ENCODE measurements at places on chromosomes 16 and 17.

- no peak for DNase-seq
These were observed 20.5 kb upstream of the MED9 start for GRCh38 chr17:17456251-17456650.

GRCh38 chr16:87864331-87864989, 4.8 kb downstream of the SLC7A5 start:
- DNase-seq, result no peak

DNA sequence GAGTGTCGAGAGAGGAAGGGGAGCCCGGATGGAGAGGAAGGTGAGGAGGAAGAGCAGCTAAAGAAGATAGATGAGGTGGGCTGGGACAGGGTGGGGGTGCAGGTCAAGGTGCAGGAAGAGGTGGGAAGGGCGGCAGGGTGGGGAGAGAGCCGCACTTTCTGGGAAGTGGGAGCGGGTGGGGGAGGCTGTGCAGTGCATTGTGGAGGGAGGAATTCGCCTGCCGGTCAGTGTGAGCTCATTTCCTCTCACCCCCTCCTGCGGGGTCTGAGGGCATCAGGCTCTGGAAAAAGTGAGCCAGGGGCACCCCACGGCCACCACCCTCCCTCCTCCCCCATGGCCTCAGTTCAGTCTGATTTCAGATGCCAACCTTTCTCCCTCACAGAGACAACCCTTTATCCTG, 2.5 kb upstream of the ARHGAP23 start:
- DNase-seq, result no peak

DNA sequence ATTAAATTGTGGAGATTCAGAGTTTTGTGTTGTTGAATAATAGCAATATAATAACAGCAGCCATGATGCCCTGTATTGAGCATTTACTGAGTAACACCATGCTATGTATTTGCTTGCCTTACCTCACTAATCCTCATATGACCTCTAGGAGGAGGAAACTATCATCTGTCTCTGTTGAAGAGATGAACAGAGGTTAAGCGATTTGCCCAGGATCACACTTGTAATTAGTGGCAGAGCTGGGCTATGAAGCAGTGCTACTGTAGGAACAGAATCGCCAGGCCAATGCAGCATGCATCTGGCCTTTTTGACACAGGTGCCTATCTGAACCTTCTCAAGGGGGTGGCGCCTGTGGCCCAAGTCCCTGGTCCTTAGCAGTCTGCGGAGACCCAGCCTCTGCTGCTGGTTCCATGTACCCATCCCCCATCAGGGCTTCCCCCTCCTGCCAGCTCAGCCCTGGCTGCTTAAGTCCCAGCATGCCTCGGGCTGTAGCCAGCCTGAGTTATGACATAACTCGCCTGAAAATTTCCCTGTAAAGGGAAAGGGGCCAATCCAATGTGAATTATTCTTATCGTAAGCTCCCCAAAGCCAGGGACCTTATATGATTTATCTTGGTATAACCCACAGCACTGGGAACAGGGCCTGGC, 50.4 kb upstream of the HS3ST2 start:
- no peak for DNase-seq

- DNase-seq, result no peak
These were observed 398.5 kb downstream of the HAPSTR1 start for GRCh38 chr16:9489835-9490467.

- no peak for DNase-seq
These were observed 536.9 kb downstream of the TMEM114 start for GRCh38 chr16:8053437-8053836.

GRCh38 chr17:8185582-8186445, 4.2 kb downstream of the BORCS6 start:
- peak; percentile 95 for DNase-seq

- no peak for DNase-seq
These were observed 32.7 kb downstream of the NFATC3 start for GRCh38 chr16:68117884-68118283.

DNA sequence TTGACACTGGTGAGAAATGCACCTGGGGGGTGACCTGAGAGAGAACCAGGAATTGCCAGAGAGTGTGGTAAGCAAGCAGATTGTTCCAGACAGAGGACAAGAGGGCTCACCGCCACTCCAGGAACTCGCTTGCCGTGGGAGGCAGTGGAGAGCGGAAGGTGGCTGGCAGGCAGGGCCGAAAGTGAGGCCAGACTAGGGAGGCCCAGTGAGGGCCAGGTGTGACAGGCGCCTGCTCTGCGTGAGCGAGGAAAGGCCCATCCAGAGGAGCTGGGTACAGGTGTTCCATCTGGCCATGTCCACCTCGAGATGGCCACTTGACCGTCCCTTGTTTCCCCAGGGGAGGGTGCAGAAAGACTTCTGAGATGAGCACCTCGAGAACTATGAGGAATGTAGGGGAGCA, 11.9 kb upstream of the MYO15B start:
- DNase-seq, result no peak

- DNase-seq, result peak; percentile 18
These were observed 32.8 kb upstream of the ETV4 start for GRCh38 chr17:43578699-43579565.

DNA sequence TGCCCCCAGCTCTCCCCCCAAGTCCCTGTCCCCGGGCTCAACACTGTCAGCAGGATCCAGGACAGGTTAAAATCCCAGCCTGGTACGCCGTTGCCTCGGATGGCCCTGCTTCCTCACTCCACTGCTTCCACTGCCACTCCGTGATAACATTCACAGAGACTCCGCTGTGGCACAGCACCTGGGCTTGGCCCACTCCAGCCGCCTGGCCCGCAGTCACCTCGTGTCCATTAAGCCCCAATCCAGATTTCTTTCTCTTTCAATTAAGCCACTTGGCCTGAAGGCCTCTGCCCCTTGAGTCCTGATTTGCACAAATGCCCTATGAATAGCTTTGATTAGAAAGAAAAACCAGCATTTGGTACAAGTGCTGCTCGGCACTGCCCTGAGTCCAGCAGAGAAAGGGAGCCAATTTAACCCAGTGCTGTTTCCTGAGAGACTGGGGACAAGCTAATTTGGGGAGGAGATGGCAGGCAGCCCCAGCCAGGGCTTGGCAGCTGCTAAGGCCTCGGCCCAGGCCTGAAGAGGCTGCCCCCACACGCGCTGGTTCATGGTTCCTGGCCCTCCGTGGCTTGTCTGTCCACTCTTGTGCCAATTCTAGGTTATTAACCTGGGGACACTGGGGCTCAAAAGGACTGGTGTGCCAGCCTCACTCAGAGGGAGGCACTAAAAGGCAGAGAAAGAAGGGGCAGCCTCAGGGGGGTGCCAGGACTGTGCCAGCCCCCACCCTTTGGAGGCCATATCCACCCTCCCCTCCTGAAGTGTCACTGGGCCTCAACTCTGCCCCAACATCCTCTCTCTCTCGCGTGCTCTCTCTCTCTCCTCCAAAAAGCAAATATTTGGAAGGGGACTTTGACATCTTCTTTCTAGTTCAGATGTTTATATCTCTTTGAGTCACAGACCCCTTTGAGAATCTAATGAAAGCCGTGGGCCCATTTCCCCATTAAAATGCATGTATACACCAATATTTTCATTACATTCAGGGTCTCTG, 29.8 kb upstream of the SPPL2C start:
- no peak for DNase-seq

DNA sequence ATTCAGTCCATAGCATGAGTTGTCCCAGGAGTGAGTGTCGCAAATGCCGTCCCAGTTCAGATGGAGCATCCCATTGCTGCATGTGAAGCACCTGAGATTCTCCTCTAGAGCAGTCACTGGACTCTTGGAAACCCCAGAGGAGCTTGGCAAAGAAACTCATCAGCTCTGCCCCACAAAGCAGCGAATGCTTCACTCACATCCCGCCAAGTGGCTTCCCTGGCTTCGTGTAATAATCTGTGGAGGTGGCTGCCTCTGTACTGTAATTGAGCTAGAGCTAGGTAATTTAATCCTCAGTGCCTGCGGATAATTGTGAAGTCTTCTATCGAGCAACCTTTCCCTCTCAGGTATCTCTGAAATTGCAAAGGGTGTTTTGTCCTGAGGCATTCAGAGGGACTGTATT, 107.1 kb downstream of the SNX29 start:
- DNase-seq, result no peak
